ENCODE measurements at places on chromosomes 5 and 9.

DNA sequence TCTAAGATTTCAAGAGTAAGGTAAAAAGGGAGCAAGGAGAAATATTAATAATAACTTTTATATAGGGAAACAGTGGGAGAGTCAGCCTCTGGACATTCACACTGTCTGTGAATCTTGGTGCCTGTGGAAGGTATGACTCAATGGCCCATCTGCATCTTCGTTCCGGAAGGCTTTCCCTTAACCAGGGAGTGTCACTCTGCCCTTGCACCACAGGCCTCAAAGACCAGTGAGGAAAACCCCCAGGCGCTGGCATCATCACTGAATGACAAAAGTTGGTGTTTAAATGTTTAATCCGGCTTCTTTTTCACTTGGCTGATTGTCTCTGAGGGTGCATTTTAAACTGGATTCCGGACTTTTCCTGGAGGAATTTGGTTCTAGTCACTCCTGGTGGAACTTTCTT is 522.4 kb upstream of the TLE4 start:
- no peak for DNase-seq

DNA sequence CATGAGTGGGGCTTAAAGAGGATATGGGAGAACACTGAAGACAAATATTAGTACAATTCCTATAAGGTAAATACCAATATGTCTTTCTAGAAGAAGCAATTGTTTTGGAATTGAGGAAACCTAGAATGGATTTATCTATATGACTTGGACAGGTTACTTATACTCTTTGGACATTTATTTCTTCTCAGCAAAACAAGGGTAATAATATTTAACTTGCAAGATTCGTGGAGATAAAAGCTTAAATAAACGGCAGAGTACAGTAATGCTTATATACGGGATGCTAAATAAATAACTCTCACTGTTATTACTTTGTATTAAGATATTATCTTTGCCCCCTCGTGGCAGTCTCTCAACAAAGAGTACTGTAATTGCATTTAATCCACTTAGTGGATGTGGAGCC is 8.6 kb downstream of the DMRTA1 start:
- no peak for DNase-seq

DNA sequence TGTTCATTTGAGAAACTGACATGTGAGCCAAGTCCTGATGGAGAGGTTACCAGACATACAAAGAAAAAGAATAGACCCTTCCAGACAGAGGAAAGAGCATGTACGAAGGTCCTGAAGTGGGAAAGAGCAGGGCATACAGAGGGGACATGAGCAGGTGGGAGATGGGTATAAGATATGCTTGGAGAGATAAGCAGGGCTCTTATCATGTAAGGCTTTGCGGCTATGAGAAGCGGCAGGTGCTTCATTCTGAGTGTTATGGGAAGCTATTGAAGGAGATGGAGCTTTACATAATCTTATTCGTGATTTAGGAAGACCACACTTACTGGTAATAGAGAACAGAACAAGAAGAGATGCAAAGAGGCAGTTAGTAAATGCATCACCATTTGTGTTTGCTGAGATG is 417.1 kb downstream of the EBF1 start:
- no peak for DNase-seq

DNA sequence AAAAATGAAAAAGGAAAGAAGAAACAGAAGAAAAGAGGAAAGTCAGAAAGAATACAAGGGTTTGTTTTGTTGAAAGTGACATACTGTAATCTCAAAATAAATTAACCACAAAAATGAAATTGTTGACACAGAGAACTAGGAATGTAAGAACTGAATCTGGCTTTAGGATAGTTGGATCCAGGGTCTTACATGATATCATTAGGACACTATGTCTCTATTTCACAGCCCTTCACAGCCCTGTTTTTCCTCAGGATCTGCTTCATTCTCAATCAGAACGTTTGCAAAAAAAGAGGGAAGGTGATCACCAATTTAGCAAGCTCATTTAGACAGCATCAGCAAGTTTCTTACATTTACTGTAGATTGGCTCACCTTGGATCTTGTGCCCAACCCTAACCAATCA is 188.5 kb upstream of the NREP start:
- DNase-seq: no peak
